DMS153 (cell line): ENCODE measurements at places on chromosomes 5 and 9.

DNA sequence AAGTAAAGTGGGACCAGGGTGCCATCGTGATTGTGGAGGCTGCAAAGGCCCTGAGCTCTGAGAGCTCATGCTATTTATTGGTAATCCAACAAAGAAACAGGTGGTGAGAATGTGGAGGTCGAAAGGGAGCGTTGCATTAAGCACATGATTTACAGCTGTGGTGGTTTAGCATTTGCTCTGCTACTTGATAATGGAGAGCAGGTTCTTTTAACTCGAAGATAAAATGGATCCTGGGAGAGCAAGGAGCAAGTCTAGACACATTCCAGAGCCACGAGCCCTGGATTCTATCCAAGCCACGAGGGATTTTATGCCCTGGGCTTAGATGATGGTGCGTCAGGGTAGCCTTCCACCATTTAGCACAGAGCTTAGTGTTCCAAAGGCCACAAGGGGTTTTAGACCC, 1710.1 kb upstream of the CDH9 start:
- DNase-seq, result peak; percentile 13

- no peak for DNase-seq
Measured at GRCh38 chr5:89929834-89930233, 479.7 kb downstream of the CETN3 start.

GRCh38 chr5:140172483-140172882, 2.5 kb upstream of the CYSTM1 start:
- DNase-seq, result no peak

DNA sequence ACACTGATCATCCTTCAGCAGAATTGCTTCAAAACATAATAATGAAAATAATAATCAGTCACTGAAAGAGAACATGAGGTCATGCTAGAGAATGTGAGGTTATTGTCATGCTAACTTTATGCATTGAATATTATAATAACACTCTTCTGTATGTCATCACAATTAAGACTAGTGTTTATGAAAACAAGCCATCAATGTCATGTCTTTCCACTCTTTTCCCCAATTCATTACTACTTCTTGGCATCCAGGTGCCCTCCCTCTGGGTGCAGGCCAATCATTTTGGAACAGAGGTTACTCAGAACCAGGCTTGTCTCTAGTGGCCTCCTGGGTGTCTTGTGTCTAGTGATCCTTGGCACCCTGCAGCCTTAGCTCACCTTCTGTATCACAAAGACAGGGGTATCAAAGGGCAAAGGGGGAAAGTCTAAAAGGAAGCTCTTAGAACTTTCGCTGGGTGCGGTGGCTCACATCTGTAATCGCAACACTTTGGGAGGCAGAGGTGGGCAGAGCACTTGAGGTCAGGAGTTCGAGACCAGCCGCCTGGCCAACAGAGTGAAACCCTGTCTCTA, 217.6 kb upstream of the PIK3R1 start:
- no peak for DNase-seq

GRCh38 chr5:40736103-40736875, 19.5 kb downstream of the TTC33 start:
- DNase-seq, result peak; percentile 19

DNA sequence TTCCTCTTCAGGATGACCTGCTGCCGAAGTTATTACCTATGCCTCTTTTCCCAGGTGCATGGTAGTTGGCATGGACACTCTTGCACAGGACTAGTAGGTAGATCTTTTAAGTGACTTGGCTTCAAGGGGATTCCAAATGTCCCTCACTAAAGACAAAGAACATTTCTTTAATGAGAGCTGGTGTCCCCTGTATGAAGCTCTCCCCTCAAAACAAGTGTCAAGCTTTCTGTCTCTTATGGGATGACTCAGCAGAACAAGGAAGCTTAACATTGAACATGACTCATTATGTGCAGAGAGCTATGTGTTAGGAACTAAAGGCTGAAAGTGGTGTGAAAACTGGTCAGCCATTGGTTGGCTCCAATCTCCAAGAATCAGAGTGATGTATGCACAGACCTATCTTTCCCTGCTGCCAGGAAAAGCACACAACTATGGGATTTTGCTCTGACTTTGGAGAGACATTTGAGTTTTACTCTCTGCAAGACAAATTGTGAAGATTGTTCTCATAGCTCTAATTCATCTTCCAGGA, 120.5 kb downstream of the PRDM6 start:
- no peak for DNase-seq

DNA sequence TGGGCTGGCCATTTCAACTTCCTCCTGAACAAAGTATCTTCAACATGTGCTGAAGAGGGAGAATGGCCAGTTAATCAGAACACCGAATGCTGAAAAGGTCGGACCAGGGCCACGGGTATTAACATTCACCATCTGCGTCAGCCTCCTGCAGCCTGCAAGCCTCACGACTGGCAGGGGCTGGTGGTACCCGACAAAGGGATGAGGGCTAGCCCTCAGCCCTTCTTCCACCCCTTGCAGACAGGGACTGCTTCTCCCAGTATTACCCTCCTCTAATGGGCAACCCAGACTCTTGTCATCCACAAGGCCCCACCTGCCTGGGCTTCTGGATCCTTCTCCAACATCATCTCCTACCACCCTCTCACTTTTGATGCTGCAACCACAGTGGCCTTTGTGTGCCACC, 246.6 kb downstream of the FSTL4 start:
- no peak for DNase-seq

- no peak for DNase-seq
Measured at GRCh38 chr5:172855597-172856292, 21.7 kb downstream of the ERGIC1 start.

GRCh38 chr9:110954822-110955291, 83.4 kb downstream of the LPAR1 start:
- DNase-seq, result no peak

- no peak for DNase-seq
Measured at GRCh38 chr9:134320126-134320867, 6.0 kb upstream of the RXRA start.

GRCh38 chr5:953535-954449, 54.8 kb upstream of the NKD2 start:
- DNase-seq, result no peak

DNA sequence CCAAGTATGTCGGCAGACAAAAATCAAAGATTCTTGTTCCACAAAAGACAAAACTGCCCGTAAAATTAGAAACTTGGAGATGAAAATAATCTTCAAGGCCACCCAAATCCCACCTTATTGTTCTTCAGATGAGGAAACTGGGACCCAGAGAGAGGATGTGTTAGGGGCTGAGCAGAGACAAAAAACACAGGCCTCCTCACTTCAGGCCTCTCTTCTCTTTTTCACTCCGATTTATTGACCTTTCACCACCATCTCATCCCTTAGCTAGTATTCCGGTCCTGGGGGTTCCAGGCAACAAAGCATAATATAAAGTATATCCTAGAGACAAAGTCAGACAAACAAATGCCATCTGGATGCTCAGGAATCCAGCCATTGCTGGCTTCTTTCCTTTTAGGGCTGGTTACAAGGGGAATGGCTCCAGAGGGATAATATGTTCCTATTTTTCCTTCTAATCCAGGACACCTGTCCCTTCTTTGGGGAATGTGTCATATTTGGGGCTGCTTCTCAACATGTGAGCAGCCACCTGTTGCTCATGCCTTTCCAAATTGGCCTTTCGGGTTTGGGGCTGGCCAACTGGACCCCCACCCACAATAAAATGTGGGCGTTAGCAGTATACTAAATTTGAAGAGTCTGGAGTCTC, 42.2 kb upstream of the AFAP1L1 start:
- DNase-seq, result no peak

DNA sequence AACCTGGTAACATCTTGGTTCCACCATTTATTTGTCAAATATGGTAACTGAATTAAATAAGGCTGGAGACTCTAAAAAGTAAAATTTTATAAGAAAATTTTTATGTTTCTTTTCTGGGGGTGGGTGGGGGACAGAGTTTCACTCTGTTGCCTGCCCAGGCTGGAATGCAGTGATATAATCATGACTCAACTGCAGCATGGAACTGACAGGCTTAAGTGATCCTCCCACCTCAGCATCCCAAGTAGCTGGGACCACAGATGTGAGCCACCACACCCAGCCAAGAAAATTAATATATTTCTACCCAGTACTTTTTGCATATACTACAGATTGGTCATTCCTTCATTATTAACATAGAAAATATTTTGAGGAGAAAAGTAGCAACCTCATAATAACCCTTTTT, 216.9 kb downstream of the DEPDC1B start:
- no peak for DNase-seq

- DNase-seq, result no peak
Measured at GRCh38 chr9:2086116-2086515, 71.0 kb downstream of the SMARCA2 start.

DNA sequence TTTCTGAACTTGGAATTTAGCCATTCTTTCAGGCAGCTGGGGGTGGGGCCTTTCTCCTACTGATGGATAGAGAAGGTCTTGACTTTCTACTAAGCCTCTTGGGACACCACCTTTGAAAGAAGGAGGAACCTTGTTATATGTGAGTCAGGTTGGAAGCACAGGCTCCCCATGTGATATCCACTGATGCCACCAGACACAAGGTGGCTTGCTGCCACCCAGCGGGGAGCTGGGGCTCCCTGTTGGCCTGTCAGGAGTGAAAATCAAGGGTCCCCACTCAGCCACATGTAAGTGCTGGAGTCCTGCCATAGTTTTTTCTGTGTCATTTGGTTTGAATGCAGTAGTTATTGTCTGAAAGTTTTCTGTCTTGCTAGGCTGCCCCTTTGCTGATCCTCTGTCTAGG, 252.4 kb upstream of the NFIL3 start:
- no peak for DNase-seq

DNA sequence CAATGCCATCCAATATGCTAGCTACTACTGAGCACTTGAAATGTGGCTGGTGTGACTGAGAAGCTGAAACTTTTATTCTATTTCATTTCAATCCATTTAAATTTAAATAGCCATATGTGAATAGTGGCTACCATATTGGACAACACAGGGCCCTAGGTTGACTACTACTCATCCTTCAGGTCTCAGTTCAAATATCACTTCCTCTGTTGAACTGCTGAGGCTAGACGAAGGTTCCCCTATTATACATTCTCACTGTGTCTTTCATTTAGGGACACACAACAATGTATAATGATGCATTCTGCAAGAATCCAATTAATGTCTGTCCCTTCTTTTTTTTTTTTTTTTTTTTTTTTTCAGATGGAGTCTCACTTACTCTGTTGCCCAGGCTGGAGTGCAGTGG, 208.7 kb downstream of the CRB2 start:
- DNase-seq, result no peak

GRCh38 chr5:21807953-21808352, 1045.2 kb downstream of the CDH12 start:
- peak; percentile 90 for DNase-seq

GRCh38 chr5:19928562-19929421, 59.2 kb downstream of the CDH18 start:
- peak; percentile 70 for DNase-seq

GRCh38 chr5:96492459-96493047, 59.5 kb upstream of the PCSK1 start:
- DNase-seq, result no peak

- DNase-seq, result peak; percentile 12
Measured at GRCh38 chr9:92807757-92808725, 43.4 kb upstream of the BICD2 start.

- DNase-seq, result no peak
Measured at GRCh38 chr5:76672242-76672641, 43.7 kb upstream of the F2R start.

DNA sequence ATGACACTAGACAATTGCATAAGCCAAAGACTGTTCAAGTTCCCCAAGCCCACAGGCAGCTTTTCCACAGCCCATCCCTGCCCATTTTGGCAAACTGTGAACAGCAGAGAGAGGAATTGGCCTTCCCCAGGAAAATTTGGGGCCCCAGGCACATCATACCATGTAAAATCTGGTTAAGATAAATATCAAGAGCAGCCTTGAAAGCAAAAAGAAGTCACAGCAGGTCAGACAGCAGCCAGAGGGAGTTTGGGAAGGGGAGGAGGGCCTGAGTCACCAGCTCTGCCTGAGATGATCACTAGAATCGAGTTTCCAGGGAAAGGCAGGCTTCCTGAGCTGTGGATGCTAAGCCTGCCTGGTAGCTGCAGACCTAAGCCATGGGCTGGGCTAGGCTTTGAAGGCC, 179.2 kb downstream of the RFK start:
- no peak for DNase-seq

DNA sequence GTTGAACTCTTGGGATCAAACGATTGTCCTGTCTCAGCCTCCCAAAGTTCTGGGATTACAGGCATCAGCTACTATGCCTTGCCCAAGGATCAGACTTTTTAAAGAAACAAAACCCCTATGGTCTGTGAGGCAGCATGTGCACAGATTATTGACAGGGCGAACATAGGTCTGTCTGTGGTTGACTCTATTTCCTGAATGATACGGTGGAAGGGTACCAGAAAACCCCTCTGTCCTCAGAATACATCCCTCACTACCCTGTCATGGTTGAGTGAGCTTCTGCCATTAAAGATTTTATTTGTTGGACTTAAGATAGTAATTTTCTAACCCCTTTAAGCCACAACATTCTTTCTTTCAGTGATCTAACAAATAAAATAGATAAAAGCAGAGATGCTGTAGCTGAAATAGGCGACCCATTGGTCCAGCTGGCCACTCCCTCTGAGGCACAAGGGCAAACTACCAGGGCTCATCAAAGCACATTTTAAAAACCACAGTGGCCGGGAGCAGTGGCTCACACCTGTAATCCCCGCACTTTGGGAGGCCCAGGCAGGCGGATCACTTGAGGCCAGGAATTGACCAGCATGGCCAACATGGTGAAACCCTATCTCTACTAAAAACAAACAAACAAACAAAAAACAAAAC, 84.9 kb upstream of the ANKRD55 start:
- DNase-seq, result no peak

DNA sequence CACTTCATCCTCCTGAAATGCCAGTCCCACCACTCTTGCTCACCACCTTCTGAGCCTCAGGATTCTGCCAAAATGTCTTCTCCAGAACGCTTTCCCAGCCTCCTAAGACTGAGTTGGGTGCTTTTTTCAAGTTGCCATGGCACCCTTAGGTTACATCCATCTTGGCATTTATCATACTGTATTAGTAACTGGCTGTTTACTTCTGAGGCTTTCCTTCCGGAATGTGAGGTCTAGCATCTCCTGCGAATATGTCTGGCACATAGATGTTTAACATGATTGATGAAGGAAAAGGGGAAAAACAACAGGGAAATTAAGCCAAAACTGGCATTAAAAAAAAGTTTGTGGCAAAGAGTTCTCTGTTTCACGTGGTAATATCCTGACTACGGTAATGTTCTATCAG, 24.9 kb downstream of the RNF130 start:
- no peak for DNase-seq

- DNase-seq, result no peak
Measured at GRCh38 chr5:36904677-36905076, 28.1 kb downstream of the NIPBL start.
